Stimulated activated CD4-positive, alpha-beta T cell treated with anti-CD3 and anti-CD28 coated beads, Interleukin-1b, Interleukin-23, amount 100 ng/mL, for 24 hours (primary cell): ENCODE measurements at places on chromosomes 4 and X.

GRCh38 chr4:123390846-123391456 is 5.6 kb upstream of the SPRY1 start:
- no peak for DNase-seq

- DNase-seq, result no peak
Measured at GRCh38 chrX:38347136-38347535, 5.3 kb upstream of the OTC start.

DNA sequence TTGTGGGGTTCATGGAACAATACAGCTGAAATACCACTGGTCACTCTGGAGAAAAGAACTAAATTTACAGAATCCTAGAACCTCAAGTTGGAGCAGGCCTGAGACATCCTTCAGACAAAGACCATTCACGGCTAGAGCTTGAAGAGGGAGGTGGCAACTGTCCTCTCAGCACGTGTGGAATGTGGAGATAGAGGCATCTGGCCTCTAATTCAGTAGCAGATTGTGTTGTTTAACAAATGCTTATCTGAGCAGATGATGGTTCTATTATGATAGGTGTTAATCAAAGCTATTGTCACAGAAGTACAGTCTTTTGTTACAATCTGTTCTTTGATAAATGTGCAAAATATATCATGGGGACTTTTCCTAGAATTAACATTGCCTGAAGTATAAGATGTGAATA is 121.7 kb upstream of the KCNIP4 start:
- DNase-seq, result no peak

GRCh38 chr4:88831031-88831430 is 133.4 kb upstream of the NAP1L5 start:
- DNase-seq, result no peak

DNA sequence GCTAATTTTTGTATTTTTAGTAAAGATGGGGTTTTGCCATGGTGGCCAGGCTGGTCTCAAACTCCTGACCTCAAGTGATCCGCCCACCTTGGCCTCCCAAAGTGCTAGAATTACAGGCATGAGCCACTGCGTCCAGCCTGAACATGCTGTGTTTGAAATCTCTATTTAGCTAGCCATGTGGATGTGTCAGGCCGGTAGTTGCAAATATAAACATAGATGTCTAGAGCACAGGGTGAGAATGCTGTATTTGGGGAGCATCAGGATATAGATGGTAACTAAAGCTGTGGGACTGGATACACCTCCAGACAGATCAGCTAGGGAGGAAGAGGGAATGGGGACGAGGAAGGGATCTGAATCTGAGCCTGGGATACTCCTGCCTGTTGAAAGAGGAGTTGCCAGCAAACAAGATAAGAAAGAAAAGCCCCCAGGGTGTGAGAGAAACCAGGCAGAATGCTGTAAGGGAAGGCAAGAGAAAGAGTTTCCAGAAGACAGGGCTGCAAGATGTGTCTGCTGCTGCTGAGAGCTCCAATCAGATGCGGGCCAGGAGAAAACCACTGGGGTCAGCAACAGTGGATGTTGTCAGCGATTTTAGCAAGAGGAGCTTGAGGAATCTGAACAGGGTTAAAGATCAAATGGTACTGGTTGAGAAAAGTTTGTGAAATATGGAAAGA is 177.4 kb downstream of the PALLD start:
- DNase-seq, result no peak

GRCh38 chrX:154734061-154734781 is 16.7 kb downstream of the GAB3 start:
- DNase-seq, result no peak

- DNase-seq, result no peak
Measured at GRCh38 chr4:101252721-101253120, 94.6 kb downstream of the PPP3CA start.

GRCh38 chrX:37455381-37455780 is 106.2 kb downstream of the PRRG1 start:
- no peak for DNase-seq

GRCh38 chr4:8047837-8048678 is 108.4 kb upstream of the AFAP1 start:
- DNase-seq, result no peak

DNA sequence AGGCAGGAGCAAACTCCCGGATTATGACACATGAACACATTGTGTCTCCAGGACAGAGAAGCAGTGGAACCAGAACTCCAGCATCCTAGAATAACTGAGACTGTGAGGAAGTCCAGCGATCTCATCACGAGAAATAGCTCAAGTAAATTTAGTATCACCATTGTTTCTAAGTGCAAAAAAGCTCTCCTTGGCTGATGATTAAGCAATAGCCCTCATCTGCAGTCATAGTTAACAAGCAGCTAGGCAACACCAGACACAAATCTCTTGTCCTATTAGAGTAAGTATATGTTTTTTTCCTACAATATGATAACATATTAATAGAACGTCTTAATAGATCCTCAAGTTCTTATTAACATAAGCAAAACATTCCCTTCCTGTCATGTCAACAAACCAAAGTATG is 2.4 kb upstream of the CFAP299 start:
- no peak for DNase-seq
